Glomerular endothelial cell (primary cell): ENCODE measurements at places on chromosomes 3 and 15. TPM values are rescaled to one million over a fixed set of nuclear protein-coding genes. Genes with fewer than 3 reads are reported as not detected.

Gene INSYN1
- total RNA-seq = 0.05 and 0.82 TPM in 2 replicates

Gene ALDH1A2
- 0.58 and 5.8 TPM in 2 replicates for total RNA-seq

Gene NSMCE3
- 12.0 and 12.7 TPM in 2 replicates for total RNA-seq

Gene TYRO3
- total RNA-seq = 9.5 and 19.3 TPM in 2 replicates

Gene FOXL2
- 0.06 and 0.58 TPM in 2 replicates for total RNA-seq

Gene CYP11A1
- not detected in 2 replicates for total RNA-seq

Gene SCG5
- total RNA-seq = 3.7 and 4.4 TPM in 2 replicates

Gene MEGF11
- 0.18 and 0.73 TPM in 2 replicates for total RNA-seq

Gene GABRR3
- total RNA-seq = not detected in 2 replicates

Gene LARP6
- total RNA-seq = 18.4 and 48.9 TPM in 2 replicates

Gene CACNA1D
- total RNA-seq = not detected in 2 replicates

Gene TRAIP
- total RNA-seq = 2.7 and 5.2 TPM in 2 replicates

Gene EPHB1
- 11.0 and 25.7 TPM in 2 replicates for total RNA-seq

Gene GOLGA8S
- total RNA-seq = 0.05 and 0.06 TPM in 2 replicates

Gene RLBP1
- total RNA-seq = not detected in 2 replicates

Gene ALG1L2
- total RNA-seq = not detected in 2 replicates

Gene IMPG2
- 0.34 and 0.99 TPM in 2 replicates for total RNA-seq
